Mucosa of gallbladder (tissue), 1 donor: ENCODE measurements at places on chromosomes 12 and 14.
A peak's percentile ranks its signal among the peaks of the same experiment; 100 is the strongest.

DNA sequence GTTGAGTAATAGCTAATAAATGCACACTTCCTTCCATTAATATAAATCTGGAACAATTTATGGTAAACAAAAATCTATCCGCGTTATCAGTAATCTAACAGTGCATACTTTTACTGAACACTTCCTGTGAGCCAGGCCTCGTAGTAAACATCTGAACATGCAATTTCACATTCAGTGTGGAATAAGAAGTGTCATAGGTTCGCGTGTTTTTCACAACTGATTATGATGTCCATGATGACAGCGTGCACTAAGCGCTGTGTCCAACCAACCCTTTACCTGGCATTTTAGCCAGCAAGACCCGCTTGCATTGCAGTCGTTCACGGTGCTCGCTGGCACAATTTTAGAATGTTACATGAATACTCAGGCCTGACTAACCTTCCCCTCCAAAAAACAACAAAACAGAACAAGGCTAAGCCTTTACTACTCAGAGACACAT is 2.1 kb downstream of the PNMA1 start:
- DNase-seq = no peak

DNA sequence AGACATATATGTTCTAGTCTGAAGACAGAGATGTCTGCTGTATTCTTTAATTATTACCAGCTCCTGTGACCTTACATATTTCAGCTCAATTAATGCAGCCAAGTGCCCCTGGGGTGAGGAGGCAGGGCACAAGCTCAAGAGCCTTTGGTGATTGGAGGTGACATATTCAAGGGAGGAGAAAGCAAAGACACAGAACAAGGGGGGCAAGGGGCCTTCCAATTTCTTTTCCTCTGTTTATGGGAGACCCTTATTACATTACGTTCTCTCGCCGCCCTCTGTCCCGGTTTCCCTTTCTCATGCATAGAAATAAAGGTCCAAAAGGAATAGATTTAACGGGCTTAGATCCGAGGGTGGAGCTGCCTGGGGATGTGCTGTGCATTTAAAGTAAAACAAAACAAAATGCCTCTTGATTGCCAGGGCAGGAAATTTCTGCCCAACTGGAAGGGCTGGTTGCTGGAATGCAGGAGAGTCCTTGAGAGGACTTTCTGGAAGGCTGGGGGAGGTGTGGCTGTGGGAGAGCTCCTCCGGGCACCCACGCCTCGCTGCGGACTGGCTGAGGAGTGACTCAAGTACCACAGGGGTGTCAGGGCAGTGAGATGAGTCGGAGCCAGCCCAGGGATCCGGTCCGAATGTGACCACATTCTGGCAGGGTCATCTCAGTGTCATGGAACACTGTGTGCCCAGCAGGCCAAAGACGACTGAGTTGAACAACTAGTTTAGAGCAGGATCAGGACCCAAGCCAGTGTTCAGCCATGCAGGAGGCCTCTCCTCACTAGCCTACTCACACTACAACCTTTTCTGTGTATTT is 32.1 kb upstream of the GSG1 start:
- peak; percentile 87 for DNase-seq

DNA sequence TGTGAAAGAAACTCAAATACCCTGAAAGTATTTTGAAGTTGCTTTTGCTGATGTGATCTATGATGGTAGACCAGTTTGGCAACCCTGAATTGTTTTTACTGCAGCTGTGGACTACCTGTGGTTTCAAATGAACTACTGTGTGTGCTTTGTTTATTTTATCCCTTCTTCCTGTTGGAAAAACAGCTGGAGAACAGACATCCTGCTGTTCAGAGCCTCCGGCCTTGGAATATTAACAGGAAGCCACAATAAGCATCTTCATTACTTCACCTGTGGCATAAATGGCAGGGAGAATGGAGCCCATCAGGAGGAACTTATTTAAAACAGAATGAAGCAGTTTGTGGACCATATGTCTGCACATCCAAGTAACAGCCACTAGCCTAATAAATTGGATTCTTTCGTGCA is 104.8 kb downstream of the DUSP6 start:
- no peak for DNase-seq

- DNase-seq = no peak
Observed at GRCh38 chr12:120581998-120582397, 796 bp upstream of the POP5 start.

GRCh38 chr12:104695453-104696148 is 238.9 kb downstream of the CHST11 start:
- DNase-seq = no peak

DNA sequence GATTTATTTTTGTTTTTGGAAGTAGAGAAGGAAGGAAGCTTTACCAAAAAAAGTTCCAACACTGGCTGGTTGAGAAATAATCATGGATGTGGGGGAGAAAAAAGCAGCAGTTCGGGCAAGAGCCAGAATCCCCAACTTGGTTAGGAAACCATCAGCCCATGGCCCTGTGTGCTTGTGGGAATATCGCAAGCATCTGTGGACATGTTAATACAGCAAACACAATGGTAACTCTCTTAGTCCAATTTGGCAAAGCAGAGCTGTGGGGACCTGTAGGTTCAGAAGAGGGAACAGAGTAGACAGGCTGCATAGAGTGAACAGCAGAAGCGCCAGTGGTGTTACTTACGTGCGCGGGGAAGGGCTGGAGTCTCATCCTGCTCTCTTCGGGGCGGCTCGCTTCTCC is 46.8 kb downstream of the TCHP start:
- no peak for DNase-seq

GRCh38 chr12:120992989-120993388 is 14.6 kb downstream of the HNF1A start:
- DNase-seq = no peak

GRCh38 chr12:106634206-106634605 is 51.4 kb downstream of the RFX4 start:
- DNase-seq = no peak

DNA sequence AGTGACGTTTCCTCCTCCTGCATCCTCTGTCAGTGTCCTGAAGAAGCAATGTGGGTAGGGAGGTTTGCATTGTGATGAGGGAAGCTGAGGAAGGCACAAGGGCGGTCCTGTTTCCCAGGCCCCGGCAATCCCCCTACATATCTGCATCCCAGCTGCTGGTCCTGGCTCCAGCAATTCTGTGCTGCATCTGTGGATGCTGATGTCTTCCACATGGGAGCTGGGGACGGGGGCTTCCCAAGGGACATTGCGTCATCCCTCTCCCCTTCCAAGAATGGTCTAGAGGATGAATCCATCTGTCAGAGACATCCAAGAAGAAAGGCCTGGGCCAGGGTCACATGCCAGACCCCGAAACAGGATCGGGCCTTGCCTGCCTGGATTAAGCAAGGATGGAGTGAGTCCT is 52.1 kb downstream of the TSPAN11 start:
- DNase-seq = peak; percentile 39

DNA sequence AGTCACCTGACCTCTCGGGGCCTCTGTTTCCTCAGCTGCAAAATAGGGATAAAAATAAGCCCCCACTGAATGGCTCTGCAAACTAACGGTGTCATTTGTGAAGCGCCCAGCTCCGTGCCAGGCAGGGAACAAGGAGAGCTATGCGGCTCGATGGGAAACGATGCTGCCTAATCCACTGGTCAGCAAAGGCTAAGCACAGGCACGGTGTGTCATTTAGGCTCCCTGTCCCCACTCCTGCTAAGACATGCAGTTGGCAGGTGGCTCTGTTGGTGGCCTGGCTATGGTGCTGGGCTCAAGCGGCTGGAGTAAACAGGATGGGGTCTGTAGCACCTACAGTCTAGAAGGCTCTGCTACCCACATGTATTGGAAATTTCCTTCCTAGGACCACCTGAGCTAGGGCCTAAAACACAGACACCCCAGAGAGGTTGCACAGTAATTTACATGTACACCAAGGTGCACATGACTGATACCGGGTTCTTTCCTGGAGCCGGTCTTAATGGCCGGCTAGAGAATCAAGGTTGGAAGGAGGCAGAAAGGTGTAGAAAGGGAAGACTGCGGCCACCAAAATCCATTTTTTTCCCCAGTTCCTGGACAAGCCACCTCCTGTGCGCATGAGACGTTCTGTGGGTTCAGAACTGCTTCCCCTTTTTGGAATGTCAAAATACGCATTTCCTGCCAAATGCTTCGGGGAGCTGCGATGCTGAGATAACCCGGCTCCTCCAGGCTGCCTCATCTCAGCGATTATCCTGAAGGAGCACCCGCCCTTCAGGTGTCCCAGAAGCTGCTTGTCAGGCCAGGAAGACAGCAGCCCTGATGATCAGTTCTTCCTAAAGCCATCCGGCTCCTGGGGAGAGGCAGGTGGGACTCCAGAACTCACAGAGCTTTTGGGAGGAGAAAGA is 1.0 kb downstream of the CACNA2D4 start:
- no peak for DNase-seq

DNA sequence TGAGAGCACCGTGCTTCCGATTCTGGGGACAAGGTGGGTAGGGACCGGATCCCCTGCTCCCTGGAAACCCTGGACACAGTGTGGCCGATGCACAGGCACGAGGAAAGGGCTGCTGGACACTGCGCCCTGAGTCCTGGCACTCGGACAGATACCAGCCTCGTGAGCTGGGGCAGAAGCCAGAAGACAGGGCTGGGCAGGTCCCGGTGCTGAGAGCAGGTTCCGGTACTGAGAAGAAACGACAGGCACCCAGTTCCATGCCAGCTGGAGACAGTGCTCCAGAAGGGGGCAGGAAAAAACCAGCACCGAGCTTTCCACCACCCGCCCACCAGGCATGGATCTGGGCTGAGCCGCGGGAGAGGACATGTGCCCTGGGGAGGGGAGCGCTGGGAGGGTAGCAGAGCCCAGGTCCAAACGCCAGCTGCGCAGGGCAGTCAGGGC is 6.5 kb downstream of the XRCC3 start:
- no peak for DNase-seq

GRCh38 chr12:27382171-27382795 is 49.6 kb downstream of the BMAL2 start:
- DNase-seq = no peak

DNA sequence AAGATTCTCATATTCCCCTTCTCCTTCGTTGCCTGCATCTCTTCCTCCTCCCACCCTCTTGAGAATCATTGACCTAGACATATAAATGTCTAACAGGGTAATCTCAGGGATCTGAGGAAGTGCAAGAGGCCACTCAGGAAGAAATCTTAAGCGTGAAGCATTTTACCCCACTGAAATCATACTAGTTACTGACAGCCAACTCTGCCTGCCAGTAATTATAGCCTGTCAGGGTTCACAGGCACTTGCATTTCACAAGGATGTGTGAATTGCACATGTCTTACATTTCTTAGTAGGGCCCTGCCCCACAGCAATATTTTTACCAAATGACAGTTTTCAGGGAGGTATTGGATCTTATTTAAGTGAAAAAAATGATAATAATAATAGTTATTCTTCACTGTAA is 127.2 kb downstream of the SLC15A5 start:
- no peak for DNase-seq

GRCh38 chr12:93813972-93814821 is 137.0 kb downstream of the CRADD start:
- DNase-seq = peak; percentile 75

DNA sequence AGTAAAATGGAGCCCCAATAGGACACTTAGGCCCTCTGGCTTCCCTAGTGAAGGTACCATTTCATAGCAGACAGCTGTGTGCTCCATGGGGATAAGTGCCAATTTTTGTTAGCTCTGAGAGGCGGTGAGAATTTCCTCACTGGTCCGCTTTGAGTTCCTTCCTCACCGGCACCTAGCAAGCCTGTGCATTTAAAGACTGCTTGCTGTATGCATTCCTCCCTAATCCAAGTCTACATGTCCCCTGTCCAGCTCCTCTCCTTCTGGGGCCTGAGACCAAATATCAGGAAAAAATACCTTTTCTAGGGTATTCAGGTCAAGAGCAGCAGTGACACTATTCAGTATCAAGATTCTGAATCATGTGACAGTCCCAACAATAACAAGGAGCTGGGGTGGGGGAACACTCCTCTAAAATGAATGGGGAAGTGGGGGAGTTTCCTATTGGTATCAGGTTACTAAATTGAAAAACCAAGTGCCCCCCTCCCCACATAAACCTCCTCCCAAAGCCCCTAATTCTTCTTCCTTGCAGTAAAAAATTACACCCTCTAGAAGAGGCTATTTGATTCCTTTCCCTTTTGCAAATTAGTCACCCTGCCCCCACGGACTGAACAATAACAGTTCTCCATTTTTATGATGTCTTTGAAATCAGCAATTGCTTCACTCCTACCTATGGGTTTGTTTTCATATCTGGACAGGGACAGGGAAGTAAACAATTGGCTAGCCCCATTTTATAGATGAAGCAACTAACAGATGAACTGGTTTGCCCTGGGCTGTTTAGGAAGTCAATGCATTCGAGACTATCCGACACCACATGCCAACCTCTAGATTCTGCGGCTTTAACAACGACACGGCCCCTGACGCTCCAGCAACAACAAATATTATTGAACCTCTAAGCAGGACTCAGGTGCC is 28.9 kb downstream of the BCL11B start:
- DNase-seq = no peak

DNA sequence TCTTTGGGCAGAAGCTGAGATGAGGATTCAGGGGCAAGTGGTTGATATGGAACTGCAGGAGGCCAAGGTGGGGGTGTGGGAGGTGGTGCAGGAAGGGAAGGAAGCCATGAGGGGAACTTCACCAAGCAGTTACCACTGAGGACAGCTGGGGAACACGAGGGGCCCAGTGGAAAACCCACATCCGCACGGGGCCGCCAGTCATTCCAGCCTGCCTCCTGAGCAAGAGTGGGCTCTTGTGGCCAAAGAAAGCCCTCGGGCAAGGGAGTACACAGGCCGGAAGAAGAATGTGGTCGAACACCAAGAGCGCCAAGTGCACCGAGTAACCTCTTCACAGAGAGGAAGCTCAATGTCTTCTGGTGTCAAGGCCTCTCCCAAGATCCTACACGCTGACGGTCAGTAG is 252.2 kb upstream of the FOXN3 start:
- DNase-seq = peak; percentile 22

DNA sequence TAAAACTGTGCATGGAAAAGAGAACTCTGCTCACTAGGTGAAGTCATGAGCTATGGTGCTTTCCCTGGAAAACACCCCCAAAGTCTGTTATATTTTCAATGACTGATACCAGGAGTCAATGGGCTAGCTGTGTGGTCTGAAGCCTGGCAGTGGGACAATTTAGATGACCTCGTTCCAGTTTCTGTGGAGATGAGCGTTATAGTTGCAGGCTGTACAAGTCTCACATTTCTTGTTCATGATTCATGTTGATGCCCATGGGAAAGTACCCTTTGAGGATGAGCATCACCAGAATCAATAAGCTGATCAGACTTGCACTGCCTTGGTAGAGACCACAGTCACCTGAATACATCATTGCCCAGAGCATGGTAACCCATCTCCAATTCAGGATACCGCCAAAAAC is 70.7 kb downstream of the NOVA1 start:
- no peak for DNase-seq

- DNase-seq = no peak
Observed at GRCh38 chr14:34571771-34572170, 32.3 kb upstream of the EAPP start.

DNA sequence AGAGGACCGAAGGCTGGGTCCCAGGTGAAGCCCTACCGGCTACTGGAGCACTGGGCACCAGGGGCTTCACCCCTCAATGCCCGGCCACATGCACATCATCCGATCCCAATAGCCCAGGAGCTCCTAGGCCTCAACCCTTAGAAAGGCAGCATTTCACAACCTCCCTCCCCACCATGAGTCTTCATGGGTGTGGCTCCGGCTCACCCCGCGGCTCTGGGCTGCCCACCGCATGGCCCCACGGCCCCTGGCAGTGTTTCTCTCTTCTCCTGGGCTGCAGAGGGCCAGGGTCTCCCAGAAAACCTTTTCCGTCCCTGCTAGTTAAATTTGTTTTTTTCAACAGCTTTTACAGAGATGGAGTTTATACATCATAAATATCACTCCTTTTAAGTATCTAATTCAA is 28.6 kb upstream of the DLK1 start:
- no peak for DNase-seq

GRCh38 chr12:88309546-88309945 is 167.4 kb downstream of the TMTC3 start:
- DNase-seq = no peak
